ENCODE measurements at places on chromosomes 2 and 18. TPM values are rescaled to one million over a fixed set of nuclear protein-coding genes. Genes with fewer than 3 reads are reported as not detected.

Gene PKDCC
- total RNA-seq: 225 TPM

Gene OSBPL6
- total RNA-seq: 4.6 TPM

Gene ARHGAP28
- 0.41 TPM for total RNA-seq

Gene BZW1
- 201 TPM for total RNA-seq

Gene BOLL
- total RNA-seq: not detected

Gene DHRS9
- 4.8 TPM for total RNA-seq

Gene ANKRD30B
- not detected for total RNA-seq

Gene COL5A2
- total RNA-seq: 135 TPM

Gene ABCG8
- not detected for total RNA-seq

Gene GATA6
- 92.8 TPM for total RNA-seq

Gene RMND5A
- total RNA-seq: 23.8 TPM

Gene ACKR3
- total RNA-seq: 68.8 TPM

Gene SLC4A5
- total RNA-seq: 2.2 TPM

GRCh38 chr2:42754021-42754775, 9.7 kb downstream of the OXER1 start:
- DNase-seq: no peak

DNA sequence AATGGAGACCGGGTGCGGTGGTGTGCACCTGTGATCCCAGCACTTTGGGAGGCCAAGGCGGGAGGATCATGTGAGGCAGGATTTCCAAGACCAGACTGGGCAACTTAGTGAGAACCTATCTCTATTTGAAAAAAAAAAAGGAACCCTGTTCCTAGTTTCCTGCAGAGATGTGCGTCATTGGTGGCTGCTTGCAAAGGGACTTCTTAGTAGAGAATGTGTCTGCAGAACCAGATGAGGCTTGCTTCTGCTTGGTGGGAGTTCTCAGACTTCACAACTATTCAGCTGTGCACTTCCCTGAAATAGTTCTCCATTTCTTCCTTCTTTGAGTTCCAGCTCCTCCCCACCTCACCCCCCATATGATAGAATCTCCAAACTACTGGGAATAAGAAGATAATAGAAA, 22.3 kb downstream of the ZCCHC2 start:
- no peak for DNase-seq

GRCh38 chr2:126792993-126793392, 105.7 kb upstream of the TEX51 start:
- DNase-seq: no peak

DNA sequence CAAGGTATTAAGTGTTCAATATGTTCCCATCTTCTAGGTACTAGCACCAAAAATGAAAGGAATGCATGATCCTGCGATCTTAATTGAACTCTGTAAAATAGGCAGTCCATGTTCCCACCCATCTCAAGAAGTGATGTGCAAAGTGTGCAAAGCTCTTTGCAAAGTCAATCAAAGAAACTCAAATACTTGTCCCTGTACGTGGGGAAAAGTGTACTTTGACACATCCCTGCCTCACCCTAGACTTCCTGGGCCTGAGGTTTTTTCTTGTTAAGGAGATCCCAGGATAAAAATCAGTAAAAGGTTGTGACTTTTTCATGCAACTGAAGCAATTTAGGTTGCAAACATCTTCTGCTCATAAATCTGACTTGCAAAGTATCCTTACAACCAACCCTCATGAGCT, 25.3 kb downstream of the HNRNPA3 start:
- DNase-seq: no peak

DNA sequence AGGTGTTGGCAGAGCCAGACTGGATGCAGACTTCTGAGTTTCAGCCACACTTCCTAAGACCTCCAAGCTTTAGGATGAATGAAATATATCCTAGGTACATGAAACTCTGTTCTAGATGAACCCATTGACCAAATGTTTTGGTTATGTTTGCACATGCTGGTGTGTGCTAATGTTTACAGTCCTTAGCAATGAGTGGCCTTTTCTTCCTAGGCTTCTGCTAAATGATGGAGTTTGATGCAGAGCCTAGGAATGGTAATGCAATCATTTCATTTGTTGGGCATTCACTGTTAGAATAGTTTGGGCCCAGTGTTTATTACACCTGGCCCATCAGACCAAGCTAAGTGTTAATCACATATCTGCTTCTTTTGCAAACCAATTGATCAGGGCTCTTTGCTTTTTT, 464.7 kb downstream of the MEIS1 start:
- DNase-seq: no peak

- DNase-seq: no peak
Measured at GRCh38 chr2:30385327-30385726, 61.7 kb upstream of the LCLAT1 start.

- no peak for DNase-seq
Measured at GRCh38 chr2:36395866-36396265, 40.3 kb downstream of the CRIM1 start.

DNA sequence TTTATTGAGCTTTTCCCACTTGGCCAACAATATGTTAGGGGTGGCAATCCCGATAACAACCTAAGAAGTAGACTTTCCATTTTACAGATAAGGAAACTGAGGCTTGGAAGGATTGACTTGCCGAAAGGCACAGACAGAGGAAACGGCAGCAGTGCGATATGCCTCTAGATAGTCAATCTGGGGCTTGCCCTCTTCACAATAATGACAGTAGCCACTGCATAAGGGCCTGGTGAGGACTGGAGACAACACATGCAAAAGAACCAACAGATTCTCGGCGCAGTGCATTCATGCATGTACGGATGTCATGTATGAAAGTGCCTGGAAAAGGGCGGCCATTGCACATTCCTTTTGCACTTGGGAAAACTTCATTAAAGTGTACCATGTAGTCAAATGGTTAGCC, 811.2 kb downstream of the RNF144A start:
- DNase-seq: no peak

- DNase-seq: no peak
Measured at GRCh38 chr2:222864296-222864695, 3.5 kb downstream of the ACSL3 start.

GRCh38 chr2:54952425-54952824, 97.8 kb downstream of the RTN4 start:
- DNase-seq: no peak

GRCh38 chr2:84477886-84478285, 18.8 kb upstream of the SUCLG1 start:
- DNase-seq: no peak

DNA sequence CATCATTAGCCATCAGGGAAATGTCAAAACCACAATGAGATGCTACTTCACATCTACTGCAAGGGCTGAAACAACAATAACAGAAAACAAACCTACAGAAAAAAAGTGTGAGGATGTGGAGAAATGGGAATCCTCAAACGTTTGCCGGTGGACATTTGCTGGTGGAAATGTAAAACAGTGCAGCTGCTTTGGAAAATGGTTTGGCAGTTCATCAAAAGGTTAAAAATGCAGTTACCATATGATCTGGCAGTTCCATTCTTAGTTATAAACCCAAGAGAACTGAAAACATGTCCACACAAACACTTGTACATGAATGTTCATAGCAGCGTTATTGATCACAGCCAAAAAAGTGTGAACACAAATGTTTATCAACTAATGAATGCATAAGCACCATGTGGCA, 44.2 kb downstream of the PROC start:
- no peak for DNase-seq

DNA sequence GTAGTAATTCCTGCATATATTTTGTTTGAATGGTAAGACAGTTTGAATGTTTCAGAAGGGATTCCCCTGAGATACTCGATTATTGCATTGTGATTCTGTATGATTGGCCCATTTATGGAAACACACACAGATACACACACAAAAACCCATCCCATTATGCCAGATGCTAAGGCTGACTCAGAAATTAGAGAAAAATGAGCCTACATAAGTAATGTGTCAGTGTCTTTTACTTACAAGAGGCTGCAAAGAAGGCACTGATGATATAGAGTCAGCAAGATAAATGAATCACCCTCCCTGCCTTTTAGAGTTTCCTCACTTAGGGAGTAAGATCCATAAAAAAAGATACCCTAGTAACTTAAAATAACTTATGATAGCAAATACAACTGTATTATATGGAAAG, 1481.1 kb upstream of the ACVR2A start:
- DNase-seq: no peak

DNA sequence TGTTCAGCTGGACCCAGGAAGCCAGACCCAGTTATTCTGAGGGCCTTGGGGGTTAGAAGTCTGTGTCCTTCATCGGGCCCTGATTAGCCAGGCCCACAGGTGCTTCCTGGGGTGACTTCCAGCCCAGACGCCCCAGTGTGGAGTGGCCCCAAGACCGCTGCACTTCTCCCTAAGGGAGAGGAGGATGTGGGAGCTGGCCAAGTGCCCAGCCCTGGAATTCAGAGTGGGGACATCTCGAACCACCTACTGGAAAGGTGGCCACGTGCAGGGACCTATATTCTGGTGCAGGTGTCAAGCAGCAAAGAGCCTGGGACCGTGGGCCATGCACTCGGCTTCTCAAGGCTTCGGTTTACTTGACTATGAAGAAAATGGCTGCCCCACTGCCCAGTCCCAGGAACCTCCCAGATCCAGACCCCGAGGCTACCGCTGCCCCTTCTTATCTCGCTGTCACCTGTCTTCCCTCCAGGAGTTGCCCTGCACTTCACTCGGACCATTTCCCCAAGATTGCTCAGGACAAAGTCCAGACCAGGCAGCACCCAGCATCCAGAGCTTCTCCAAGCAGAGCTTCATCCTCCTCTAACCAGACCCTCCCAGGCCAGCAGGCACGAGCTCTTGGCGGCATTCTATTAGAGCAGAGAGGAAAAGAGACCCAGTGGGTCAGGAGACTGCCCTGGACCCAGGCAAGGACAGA, 142.8 kb upstream of the ID2 start:
- DNase-seq: no peak

- no peak for DNase-seq
Measured at GRCh38 chr2:205744074-205744591, 61.8 kb downstream of the NRP2 start.

DNA sequence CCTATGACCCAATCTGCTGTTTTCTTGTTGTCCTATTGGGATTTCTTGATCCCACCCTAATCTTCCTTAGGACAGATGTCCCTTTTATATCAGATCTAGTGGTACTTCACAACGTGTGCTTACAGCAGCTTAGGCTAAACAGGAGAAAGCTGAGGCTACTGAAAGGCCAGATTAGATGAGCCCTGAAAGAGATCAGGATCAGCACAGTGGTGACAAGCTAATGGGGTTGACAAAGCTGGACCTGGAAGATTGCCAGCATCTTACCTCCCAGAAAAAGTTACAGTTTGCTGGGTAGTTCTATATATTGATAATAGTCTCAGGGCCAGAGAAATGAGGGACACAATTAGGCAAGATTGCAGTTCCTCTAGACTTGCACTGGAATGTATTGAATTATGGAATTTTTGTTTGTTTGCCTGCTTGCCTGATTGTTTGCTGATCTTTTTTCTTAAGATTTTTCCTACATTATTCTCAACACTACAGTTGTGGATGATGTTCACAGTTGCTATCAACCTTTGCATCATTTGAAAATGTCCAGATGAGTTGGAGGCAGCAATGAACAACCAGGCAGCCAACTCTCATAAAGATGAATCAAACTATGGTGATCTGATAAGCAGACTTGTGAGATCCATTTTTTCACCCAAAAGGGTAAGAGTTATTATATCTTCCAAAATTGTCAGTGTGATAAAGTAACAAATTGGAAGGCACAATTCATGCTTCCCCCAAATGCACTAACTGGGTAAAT, 49.1 kb upstream of the PIK3C3 start:
- DNase-seq: no peak

- no peak for DNase-seq
Measured at GRCh38 chr2:105397025-105397722, 1.7 kb downstream of the FHL2 start.

- DNase-seq: no peak
Measured at GRCh38 chr2:38147333-38148121, 71.6 kb upstream of the CYP1B1 start.

GRCh38 chr18:58758046-58758445, 86.8 kb downstream of the MALT1 start:
- DNase-seq: no peak

- DNase-seq: no peak
Measured at GRCh38 chr2:78890935-78891334, 134.6 kb upstream of the REG3G start.

DNA sequence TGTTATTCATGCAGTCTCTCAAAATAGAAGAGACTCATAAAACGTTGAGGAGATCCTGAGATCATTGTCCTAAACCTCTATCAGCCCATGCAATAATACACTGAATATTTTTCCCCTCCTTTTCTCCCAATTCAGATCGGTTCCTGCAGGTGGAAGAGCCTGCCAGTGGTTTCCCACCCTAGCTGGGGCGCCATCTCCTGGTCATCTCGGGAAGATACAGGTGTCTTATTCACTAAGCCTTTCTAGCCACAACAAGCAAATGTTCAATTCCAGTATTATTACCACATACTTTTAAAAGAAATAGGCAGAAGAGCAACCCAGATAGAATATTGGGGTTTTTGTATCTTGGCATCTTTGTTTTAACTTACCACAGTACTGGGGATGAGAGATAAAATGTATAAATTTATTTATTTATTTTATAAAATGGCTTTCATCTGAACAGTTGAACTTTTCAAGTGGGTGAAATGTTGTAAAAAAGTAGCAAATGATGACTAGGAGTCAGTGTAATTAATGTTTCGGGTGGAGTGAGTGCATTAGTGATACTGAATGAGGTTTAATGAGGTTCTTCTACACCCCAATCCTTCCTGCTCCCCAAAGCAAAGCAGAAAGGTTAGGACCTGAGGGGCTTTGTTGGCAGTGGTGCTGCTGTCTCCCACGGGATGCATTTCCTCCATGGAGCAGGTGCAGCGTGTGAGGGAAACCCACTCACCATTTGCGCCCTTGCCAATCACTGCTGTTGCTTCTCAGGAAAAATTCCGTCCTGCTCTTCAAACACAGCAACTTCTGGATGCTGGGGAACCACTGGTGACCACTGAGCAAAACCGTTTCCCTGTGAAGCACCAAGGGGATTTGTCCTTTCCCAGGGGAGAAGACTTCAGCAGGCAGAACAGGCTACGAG, 147.1 kb upstream of the FHL2 start:
- DNase-seq: no peak

GRCh38 chr2:74414881-74415761, 6.3 kb downstream of the C2orf81 start:
- no peak for DNase-seq

DNA sequence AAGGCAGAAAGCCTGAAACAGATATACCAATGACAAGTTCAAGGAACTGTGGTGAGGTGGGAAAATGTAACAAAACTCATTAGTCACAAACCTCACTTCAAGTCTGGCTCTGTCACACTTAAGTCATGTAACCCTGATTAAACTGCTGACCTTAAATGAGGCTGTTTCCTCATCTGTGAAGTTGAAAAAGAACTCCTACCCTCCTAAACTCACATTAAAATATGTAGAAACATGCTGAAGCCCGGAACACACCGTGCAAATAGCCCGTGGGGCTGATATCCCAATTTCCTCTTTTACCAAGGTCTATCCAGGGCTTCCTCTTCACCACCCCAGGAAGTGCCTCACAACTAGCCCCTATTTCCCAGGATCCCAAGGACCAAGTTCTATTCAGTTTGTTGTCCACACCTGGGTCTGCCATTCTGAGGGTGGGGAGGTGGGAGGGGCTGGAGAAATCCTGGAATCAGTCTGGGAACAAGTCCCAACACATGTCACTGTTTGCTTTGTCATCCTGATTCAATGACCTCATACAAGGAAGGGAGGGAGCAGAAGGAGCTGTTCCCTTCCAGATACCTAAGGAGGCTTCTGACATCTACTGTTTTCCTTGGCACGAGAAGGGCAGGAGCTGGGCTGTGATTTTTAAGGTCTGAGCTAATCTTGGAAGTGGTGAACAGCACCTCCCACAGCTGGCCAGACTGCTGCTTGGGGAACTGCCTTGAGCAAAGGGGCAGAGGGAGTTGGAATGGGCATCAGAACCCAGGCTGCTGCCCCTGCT, 42.3 kb downstream of the SLC4A1AP start:
- DNase-seq: peak; percentile 86

Data from thoracic aorta (tissue), 2 donors.